D341Med (cell line): ENCODE measurements at places on chromosomes 2 and 18.

DNA sequence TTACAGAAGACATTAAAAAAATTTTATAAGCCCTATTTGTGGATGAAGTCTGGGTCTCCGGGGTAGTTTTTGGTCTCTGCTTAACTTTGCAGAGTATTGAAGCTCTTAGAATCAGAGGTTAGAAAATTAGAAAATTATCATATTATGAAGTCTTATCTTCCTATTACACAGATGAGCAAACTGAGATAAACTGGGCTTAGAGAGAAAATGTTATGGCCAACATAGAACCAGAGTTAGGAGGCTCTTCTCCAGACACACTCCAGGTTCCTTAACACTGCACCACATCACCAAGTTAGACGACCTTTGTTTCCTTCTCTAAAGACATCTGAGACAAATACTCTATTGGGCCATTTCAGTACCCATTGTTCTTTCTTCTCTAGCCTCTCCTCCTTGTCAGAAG is 36.7 kb upstream of the NEB start:
- no peak for DNase-seq

DNA sequence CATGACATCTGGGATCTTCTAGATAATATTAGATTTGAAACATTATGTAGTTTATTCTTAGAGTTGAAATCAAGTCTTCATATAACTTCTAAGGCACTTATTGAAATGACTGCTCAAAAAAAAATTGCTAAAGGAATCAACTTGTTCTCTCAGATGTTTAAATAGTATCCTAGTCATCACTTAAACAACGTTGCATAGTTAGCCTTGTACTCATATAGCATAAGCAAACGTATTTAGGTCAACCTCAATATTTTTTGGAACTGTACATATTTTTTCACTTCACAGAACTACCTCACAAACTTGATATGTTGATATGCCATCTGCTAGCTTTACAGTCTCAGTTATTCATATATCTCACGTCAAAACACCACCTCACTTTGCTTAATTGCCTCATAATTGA is 47.1 kb upstream of the CREB1 start:
- no peak for DNase-seq

DNA sequence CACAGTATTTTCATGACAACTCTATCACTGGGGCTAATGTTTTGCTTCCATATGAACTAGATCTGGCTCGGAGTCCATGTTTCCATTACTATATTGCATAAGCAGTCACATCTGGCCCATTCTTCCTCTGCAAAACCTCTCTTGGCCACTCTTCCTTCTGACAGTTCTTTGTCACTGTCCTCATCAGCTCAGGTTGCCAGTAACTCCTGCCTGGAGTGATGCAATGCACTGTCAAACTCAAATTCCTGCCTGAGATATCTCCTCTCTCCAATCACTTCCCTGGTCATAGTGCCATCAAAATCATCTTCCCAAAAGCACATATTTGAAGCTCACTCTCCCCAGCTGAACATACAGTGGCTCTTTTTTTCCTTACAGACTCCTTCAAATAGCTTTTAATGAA is 66.1 kb downstream of the COLEC12 start:
- no peak for DNase-seq

GRCh38 chr2:237096911-237097310 is 11.2 kb downstream of the COPS8 start:
- DNase-seq = no peak

- peak; percentile 42 for DNase-seq
Measured at GRCh38 chr2:46294176-46294836, 2.9 kb upstream of the EPAS1 start.

DNA sequence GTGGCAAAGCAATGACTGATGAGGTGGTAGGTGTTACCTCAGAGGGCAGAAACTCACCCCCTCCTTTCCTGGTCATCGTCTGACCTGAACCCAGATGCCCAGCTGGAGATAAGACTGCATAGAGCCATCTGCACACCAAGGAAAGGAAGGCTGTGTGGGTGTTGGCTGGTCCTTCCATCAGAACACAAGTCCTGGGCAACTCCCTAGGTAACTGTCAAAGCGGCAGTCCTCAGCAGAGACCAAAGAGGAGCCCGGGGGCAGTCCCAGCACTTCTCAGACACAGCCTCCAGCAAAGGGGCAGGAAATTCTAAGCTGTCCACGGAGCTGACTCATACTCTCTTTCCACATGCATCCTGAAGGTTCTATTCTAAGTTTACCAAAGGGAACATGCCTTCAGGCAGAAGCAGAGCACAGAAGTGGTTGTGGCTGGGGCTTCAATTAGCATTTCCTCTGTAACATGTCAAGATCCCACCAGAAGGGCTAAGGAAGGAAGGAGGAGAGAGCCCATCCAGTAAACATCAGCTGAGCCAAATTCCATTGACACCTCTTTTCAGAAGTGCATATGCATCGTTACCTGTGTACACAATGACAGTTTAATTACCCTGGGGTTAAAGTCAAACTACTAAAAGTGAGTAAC is 54.7 kb downstream of the SPRED2 start:
- DNase-seq = no peak

- DNase-seq = no peak
Measured at GRCh38 chr2:217611056-217611455, 391.7 kb downstream of the TNS1 start.

DNA sequence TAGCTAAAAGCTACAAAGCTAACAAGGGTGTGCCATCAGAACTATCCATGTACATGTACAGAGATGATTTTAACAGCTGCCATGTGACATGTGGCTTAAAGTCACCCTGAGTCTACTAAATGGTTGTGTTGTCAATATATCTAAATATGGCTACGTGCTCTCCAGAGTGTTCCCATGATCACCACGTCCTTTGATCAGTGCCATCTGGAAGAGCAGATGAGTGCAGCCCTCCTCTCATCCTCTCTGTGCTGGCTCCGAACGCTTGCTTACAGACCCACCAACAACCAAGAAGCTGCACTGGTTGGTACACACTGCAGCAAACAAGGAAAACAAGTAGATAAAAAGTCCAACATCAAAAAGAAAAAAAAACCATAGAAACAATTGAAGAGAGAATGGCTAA is 88.6 kb upstream of the NARS1 start:
- no peak for DNase-seq

DNA sequence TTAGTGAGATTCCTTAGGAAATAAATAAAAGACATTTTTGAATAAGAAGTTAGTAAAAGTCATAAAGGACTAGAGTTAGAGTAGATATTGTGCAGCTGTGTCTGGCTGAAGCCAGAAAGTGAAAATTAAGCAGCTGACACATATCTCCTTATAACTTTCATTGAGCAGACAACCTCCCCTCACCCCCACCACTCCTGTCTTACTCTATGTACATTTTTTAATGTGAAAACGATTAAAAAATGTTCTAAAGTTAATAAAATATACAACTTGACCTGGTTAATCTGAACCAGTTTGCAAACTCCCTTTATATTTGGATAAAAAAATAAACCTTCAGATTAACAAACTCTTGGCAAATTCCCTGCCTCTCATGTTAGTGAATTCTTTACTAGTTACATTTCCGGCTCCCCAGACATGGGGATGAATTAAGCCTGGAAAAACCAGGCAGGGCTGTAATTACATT is 462.8 kb downstream of the MEIS1 start:
- no peak for DNase-seq

DNA sequence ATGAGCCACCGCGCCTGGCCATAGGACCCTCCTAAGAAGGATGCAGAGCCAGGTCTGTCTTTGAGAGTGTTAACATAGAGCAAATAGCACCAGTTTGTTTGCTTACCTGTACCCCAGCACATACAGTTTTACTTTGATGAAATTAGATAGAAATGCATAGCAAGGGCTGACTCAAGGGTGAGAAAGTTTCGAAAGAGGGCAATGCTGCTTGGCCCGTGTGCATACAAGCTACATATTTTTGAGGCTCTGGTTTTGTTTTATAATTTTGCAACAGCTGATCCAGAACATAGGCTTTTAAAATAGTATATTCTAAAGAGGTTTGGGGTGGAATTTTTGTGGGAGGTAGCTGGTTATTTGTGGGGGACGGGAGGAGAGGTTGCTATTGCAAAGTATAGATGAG is 151.7 kb downstream of the MCFD2 start:
- no peak for DNase-seq

DNA sequence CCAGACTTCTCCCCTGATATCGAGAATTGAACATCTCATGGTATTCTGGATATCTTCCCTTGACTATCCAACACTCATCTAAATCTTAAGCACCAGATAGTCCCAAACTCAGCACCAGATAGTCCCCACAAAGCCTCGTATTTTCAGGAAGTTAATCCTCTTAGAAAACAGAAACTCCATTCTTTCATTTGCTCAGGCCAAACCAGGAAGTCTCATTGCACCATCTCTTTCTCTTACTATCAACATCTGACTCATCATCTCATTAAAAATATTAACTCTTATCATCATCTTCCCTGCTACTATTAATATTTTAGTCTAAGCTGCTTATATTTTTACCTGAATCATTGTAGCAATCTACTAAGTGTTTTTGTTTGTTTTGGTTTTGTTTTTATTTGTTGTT is 286.4 kb downstream of the GALNT13 start:
- DNase-seq = peak; percentile 10

DNA sequence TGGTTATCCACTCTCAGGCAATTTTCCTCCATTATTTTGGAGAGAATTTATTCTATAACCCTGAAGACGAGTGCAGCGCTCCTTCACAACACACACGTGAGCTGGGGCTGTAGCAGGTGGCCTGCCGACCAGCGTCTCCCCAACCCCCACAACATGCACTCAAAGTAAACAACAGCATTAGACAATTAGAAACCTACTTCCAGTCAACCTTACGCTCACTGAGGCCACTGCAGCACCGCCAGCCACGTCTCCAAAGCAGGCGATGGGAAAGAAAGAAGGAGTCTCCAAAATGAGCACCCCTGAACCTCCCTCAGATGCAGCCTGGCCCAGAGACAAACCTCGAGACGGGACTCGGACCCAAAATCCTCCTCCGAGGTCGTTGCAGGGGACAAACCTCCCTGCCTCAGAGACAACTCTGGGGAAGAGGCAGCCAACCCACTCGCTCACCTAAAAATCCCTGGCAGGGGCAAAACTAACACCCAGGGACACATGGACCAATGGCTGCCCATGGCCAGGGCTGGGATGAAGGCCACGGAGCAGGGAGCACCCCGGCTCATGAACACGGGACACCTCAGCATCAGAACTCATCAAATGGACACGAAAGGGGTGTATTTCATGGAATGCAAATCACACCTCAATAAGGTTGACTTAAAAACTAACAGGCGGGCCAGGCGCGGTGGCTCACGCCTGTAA is 2.6 kb downstream of the SLC66A2 start:
- peak; percentile 26 for DNase-seq

DNA sequence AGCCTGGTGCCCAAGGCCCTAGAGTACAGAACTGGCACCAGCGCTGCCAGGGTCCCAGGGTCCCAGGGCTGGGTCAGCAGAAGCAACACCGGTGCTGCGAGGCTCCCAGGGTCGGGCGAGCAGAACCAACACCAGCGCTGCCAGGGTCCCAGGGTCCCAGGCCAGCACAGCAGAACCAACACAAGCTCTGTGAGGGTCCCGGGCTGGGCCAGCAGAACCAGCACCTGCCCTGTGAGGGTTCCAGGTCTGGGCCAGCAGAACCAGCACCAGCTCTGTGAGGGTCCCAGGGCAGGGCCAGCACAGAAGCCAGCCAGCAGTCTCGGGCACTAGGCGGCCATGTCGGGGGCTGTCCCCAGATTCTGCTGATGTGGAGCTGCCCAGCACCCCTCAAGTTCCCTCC is 93.1 kb downstream of the GALR1 start:
- DNase-seq = no peak
